Stimulated activated CD4-positive, alpha-beta T cell treated with anti-CD3 and anti-CD28 coated beads, TNF-alpha, amount 100 ng/mL, for 1 hour (primary cell): ENCODE measurements at places on chromosomes 7 and 10.

GRCh38 chr10:59060852-59061251, 115.6 kb upstream of the PHYHIPL start:
- DNase-seq = no peak

GRCh38 chr10:77673515-77674140, 36.0 kb upstream of the KCNMA1 start:
- DNase-seq = no peak

- no peak for DNase-seq
These were observed 554.9 kb downstream of the HTR7 start for GRCh38 chr10:90302758-90303481.

- no peak for DNase-seq
These were observed 39.9 kb downstream of the CALML3 start for GRCh38 chr10:5564537-5565204.

- no peak for DNase-seq
These were observed 48.4 kb downstream of the NKX6-2 start for GRCh38 chr10:132737390-132738048.

DNA sequence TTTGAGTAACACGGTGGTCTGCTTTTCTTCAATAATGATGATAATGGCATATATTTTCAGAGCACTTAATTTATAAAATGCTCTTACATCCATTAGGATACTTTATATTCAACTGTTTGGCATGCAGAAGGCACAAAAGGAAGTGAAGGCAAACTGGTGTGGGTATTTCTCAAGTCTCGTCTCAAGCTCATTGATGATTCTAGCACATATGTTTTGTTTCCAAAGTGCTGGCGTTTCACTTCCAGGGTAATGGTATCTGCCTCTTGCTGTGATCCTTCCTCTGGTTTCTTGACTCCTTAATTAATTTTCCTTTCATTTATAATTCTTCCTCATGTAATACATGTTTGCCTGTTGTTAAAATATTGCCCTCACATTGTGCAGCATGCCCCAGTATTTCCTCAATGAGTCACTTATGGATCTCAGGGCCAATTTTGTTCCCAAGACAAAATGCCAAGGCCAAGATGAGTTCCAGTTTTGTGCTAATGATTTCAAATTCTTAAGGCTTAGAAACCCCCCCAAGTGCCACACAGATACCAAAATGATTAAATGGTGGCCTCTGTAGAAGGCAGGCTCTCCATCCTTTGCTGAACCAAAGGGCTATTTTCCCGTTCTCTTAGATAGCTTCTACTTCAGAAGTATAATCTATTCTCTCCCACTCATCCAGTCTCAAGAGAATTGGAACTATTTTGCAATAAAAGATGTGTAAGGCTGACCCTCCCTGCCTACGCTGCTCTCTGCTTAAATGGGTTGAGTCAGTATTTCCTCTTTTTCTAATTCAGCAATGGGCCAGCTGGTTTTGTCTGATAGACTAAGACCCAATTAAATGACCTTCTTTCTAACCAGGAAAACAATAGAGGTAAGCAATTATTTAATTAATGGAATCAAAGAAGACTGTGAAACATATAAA, 171.2 kb downstream of the ZNF365 start:
- no peak for DNase-seq

- DNase-seq = no peak
These were observed 13.6 kb downstream of the VPS50 start for GRCh38 chr7:93245525-93246432.

DNA sequence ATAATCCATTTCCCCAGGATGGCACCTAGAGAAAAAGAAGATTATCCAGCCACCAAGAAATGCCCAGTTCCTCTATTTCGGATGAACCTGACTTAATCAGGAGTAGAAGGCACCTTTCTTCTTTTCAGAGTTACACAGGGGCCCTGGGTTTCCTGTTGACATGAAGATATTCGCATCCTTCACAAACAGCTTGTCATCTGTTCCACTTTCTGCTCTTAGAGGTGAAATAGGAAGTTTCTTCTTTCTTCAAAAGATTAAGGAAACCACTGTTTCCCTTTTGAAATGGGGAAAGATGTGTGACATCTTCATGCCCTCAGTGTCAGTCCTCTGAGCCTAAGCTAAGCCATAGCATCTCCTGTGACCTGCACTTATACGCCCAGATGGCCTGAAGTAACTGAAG, 39.1 kb upstream of the RAB18 start:
- DNase-seq = no peak

DNA sequence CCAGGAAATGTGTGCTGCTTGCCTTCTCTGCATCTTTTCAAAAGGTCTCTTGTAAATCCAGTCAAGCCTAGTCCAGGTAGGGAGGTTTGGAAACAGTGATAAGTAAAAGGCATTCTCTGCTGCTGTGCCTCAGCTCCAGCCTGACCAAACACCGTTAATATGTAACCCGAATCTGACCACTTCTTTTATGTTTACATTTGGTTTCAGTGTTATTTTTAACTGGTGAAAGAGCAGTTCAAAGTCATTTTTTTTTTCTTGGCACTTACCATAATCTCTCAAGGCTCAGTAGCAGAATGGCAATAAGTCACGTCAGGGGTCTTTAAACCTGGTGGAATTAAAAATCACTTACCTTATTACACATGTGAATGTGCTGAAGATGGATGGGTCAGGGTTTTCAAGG, 216.8 kb downstream of the PTEN start:
- no peak for DNase-seq

GRCh38 chr10:64142395-64142794, 621.2 kb downstream of the REEP3 start:
- no peak for DNase-seq

GRCh38 chr10:117968354-117969182, 78.2 kb downstream of the RAB11FIP2 start:
- no peak for DNase-seq

DNA sequence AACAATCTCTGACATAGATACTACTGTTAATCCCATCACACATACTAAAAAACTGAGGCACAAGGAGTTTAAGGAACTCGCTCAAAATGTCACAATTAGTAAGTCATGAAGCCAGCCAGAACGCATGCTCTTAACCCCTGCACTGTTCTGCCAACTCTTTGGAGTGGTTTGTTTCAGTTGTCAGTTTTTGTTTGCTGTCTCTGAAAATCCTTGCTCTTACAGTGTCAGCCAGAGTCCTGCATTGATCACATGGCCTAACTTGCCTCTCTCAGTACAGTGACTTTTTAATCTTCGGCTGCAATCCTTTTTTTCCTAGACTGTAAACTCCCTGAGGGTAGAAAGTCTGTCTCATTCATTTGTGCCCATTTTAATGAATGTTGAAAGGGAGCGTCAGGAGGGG, 753.8 kb downstream of the AUTS2 start:
- no peak for DNase-seq

DNA sequence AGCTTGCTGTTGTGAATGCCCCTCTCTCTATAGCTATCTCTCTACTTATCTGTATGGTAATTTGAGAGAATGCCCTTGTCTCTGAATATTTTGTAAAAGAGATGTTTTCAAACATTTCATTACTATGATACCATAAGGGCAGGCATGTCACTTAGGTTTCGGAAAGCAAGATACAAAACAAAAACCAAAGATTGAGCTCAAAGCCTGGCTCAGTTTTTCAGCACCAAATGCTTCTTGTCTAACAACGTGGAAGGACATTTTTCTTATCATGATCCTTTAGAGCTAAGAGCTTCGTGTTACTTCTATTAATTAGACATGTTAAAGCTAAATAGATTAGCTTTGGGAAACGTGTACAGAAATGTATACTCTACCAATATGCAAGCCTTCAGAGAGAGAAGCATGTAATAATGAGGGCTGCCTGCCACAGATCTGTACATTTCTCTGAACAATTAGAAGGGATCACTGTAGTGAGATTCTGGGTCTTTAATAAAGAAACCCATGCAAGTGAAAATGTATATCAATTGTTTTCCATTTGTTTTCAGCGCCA, 148.9 kb downstream of the ARID5B start:
- DNase-seq = no peak

GRCh38 chr10:110263164-110263563, 41.6 kb downstream of the SMNDC1 start:
- no peak for DNase-seq

DNA sequence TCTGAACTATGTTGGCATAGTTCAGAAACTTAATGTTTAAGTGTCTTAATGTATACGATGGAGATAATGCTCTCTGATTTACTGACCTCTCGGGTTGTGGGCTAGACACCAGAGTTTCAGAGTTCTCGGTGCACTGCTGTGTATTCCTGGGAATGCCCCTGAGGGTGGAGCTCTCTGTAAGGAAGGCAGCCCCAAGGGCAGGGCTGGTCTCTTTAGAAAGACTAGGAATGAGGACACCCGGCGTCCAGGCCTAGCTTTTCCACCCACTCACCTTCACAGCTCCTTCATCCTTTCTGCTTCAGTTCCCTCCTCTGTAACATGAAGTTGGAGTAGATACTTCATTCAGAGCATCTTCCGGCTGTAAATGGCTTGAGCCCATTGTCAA, 536.6 kb upstream of the GALNT17 start:
- DNase-seq = no peak

- no peak for DNase-seq
These were observed 137.5 kb downstream of the ST7 start for GRCh38 chr7:117090791-117091190.

- DNase-seq = no peak
These were observed 105.4 kb upstream of the FAM133B start for GRCh38 chr7:92695308-92696261.

- no peak for DNase-seq
These were observed 142.8 kb upstream of the CALCR start for GRCh38 chr7:93717217-93717900.

- no peak for DNase-seq
These were observed 86.4 kb downstream of the PRPF18 start for GRCh38 chr10:13673156-13673555.

DNA sequence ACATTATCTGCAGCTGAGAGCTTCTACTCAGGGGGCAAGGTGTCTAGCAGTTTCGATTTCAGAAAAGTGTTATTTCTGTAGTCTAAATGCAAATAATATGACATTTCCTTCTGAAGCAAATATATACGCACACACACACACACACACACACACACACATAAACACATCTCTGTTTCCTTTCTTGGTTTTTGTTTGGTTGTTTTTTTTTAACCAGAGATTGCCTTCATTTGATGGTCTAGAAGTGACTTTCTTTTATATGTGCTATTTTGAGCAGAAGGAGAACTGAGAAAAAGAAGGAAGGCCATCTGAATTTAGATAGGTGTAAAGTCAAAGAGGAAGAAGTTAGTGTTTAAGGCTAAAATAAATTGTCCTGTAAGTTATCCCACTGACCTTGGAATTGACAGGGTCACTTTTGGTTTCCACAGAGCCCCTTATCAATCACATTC, 142.2 kb downstream of the TRIL start:
- DNase-seq = no peak

- no peak for DNase-seq
These were observed 222.2 kb upstream of the SH2B2 start for GRCh38 chr7:102064361-102065025.

DNA sequence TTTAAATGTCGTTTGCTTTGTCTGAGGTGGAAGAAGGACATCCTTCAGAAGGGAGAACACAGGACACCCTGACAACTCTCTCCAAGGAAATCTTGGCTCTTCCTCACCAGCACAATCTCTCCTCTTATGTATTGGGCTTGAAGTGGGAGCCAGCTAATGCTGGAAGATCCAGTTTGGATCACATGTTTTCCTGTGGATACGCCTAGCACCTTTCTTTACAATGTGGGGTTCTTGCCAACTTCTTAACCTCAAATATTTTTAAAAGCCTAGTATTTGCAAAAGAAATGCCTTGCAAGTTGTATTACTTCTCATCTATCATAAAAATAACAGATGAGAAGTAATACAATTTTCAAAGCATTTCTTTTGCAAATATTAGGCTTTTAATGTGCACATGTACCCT, 76.4 kb downstream of the FRMD4A start:
- no peak for DNase-seq

DNA sequence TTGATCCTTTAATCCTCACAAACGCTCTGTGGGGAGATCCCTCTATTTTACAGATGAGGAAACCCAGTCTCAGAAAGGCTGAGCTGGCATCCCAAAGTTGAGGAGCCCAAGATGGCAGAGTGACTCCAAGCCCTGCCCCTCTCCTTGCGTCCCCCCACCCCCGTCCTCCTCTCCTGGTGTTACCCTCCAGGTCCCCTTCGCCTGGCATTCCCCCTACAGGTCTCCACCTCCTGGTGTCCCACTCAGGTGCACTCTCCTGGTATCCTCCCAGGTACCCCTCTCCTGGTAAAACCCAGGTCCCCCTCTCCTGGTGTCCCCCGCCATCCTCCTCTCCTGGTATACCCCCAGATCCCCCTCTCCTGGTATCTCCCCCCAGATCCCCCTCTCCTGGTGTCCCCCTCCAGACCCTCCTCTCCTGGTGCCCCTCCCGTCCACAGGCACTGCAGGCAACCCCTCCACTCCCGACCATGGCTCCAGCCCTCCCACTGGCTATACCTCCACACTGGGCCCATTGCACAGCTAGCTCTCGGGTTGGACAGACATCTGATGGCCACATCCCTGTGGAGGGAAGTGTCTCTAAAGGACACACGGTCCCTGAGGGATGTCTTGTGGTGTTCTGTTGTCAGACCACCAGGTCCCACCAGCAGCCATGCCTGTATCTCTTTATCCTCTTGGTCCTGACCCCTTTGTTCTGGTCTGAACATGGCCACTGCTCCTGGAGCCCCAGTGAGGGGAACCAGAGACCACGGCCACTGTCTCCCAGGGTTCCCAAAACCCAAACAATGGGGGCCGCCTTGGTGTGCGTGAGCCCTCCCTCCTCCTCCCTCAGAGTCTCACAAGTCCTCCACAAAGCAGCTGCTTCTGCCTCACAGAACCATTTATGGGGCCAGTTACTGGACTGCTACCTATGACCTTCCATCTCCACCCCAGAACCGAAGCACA, 37.2 kb downstream of the CALML3 start:
- DNase-seq = no peak

GRCh38 chr7:118971706-118972105, 747.2 kb downstream of the ANKRD7 start:
- no peak for DNase-seq

DNA sequence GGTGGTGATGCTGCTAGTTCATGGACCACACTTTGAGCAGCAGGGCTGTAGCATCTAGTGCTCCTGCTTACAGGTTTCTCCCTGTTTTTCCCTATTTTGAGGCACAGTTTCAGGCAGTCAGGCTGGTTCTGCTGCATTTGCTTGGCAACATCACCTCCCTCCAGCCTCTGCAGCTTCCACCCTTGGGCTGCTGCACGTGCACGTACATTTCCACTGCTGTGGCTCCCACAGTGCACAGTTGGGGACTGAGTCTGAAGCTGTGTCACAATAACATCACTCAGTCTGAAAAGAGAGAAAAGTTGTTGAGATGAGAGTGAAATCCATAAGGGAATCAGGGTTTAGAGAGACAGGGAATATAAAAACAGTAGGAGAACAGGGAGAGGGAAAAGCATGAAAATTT, 230.7 kb upstream of the FZD1 start:
- no peak for DNase-seq
